ENCODE measurements at places on chromosomes 13 and 19.

GRCh38 chr13:42279986-42280385, 8.0 kb downstream of the AKAP11 start:
- no peak for DNase-seq

GRCh38 chr13:103517066-103517767, 451.0 kb upstream of the SLC10A2 start:
- no peak for DNase-seq

- DNase-seq, result no peak
Measured at GRCh38 chr13:48570216-48570828, 37.4 kb upstream of the RCBTB2 start.

DNA sequence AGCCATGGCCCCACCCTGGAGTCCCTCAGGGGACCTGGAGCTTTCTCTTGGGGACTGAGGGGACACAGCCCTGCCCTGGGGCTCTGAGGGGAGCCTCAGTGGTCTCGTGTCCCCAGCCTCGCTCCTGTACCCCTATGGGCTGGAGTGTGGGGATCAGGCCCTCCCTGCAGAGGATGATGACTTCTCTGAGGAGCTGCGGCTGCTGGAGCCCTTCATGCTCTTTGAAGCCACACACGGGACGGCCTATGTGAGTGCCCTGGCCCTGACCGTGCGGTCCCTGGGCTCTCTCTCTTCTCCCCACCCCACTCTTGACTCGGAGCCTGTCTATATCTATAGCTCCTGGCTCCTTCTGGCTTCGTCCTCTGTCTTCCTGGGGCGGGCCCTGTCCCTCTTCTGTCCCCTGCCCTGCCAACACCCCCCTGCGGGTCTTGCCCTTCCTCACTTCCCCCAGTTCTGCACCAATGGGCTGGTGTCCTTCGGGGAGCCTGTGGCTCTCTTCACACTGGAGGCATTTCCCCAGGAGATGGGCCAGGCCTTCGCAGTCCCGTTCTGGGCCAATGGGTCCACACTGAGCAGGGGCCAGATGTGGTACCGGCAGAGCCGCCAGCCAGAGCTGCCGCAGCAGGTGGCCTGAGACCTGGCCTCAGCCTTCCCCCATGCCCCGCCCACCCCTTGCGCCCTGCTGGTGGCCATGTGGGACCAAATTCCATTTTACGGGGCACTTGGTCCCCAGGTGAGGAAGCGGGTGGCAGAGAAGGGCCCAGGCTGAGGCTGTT, 33.1 kb downstream of the HPN start:
- no peak for DNase-seq

Data from NCI-H510A treated with DMSO at 0.1 percent for 48 hours (cell line).